Right renal cortex interstitium (tissue), 3 donors: ENCODE measurements at places on chromosomes 13 and 19.

DNA sequence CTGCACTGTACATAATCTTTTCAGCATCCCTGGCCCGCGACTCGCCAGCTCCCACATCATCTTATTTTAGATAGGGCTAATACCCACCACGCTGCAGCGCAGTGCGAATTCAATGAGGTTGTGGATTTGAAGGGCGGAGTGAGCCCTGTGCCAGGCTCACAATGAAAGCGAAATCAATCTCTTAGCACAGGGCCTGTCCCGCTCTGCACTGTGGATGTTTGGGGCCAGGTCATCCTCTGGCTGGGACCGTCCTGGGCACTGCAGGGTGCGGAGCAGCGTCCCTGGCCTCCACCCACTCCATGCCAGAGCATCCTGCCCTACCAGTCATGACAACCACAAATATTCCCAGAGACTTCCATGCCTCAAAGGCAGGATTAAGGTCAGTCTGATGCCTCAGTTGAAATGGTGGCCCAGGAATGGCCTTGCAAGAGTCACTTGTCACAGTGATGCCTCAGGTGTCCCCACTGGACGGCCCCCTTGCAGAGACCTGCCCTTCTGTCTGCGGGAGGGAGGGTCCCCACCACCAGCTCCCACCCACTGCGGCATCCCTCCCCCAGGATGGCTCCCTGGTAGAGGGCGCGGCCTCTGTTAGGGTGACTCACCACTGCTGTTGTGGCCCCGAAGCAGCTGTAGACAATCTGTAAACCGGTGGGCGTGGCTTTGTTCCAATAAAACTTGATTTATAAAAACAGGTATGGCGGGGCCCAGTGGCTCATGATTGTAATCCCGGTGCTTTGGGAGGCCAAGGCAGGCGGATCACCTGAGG, 5.6 kb downstream of the UHRF1 start:
- DNase-seq: no peak

- no peak for DNase-seq
Measured at GRCh38 chr13:27176470-27177410, 5.1 kb upstream of the USP12 start.

DNA sequence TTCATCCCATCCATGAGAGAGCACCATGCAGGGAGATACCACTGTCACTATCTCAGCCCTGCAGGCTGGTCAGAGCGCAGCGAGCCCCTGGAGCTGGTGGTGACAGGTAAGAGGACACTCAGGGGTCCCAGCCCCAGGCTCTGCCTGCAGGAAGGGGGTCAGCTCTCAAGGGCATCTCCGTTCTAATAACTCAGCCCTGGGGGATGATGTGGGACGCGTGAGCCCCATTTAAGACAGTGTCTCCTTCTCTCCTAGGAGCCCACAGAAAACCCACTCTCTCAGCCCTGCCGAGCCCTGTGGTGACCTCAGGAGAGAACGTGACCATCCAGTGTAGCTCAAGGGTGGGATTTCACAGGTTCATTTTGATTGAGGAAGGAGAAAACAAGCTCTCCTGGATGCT, 15.5 kb upstream of the KIR3DL3 start:
- DNase-seq: no peak

- DNase-seq: no peak
Measured at GRCh38 chr19:40530091-40530901, 46.4 kb upstream of the SHKBP1 start.

- DNase-seq: no peak
Measured at GRCh38 chr13:25232937-25233515, 54.3 kb downstream of the MTMR6 start.

DNA sequence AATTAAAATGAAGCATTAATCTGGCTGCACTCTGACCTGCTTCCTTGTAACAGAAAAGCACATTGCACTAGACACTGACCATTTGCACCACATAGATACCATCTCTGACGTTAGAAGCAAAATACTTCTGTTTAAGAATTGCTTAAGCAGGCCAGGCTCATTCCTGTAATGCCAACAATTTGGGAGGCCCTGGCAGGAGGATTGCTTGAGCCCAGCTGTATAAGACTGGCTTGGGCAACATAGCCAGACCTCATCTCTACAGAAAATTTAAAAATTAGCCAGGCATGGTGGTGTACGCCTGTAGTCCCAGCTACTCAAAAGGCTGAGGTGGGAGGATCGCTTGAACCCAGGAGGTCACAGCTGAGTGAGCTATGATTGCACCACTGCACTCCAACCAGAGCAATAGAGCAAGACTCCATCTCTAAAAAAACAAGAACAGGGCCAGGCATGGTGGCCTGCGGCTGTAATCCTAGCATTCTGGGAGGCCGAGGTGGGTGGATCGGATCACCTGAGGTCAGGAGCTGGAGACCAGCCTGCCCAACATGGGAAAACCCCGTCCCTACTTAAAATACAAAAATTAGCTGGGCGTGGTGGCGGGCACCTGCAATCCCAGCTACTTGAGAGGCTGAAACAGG, 7.0 kb upstream of the TLE6 start:
- DNase-seq: no peak

- DNase-seq: no peak
Measured at GRCh38 chr19:49997709-49998108, 27.5 kb downstream of the VRK3 start.

DNA sequence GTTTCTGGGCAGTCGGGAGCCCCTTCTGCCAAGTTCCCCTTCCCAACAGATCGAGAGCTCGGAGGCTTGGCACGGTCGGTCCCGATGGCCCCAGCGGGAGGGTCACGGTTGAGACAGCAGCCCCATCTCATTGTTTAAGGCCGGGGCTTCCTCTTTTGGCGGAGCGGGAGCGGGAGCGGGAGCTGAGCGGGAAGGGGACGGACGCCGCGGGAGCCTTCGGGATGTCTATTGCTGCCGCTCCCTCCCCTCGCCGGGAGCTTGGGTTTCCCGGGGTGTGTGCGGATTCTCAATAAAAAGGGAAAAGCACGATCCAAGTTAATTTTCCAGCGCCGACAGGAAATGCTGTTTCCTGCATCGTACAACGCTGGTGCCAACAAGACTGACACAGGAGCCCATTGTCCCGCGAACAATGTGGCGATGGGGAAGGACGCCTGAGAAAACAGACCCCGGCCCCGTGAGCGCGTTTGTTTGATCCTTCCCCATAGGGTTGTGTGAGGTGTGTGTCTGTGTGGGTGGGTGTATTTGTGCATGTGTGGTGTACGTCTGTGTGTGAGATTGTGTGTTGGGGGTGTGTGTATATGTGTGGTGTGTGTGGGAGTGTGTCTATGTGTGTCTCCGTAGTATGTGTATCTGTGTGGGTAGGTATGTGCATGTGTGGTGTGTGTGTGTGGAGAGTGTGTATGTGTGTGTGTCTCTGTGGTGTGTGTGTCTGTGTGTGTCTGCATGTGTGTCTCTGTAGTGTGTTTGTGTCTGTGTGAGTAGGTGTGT, 36.3 kb upstream of the FLT1 start:
- DNase-seq: no peak

GRCh38 chr19:29785955-29786589, 25.7 kb upstream of the CCNE1 start:
- DNase-seq: no peak

- no peak for DNase-seq
Measured at GRCh38 chr13:110759710-110760109, 46.2 kb downstream of the ING1 start.

- no peak for DNase-seq
Measured at GRCh38 chr13:54628383-54628782, 1599.8 kb downstream of the OLFM4 start.

DNA sequence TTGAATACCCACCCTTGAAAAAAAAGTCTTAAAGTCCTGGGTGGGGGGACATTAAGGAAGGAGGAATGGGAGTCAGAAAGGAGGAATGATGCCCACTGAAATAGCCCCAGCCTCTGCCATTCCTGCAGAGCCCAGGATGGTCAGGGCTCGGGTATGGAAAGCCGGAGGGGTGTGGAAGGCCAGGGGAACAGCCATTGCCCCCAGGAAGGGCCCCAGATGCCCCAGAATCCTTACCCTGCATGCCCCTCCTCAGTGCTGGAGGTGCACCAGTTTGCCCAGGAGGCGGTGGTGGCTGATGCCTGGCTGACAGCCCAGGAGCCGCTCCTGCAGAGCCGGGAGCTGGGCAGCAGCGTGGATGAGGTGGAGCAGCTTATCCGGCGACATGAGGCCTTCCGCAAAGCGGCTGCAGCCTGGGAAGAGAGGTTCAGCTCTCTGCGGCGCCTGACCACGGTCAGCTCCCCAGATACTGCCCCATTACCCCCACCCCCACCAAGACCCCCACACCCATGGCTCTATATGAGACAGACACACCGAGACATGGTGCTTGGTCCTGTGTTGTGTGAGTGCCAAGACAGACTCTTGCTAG, 10.7 kb upstream of the SHKBP1 start:
- DNase-seq: no peak

DNA sequence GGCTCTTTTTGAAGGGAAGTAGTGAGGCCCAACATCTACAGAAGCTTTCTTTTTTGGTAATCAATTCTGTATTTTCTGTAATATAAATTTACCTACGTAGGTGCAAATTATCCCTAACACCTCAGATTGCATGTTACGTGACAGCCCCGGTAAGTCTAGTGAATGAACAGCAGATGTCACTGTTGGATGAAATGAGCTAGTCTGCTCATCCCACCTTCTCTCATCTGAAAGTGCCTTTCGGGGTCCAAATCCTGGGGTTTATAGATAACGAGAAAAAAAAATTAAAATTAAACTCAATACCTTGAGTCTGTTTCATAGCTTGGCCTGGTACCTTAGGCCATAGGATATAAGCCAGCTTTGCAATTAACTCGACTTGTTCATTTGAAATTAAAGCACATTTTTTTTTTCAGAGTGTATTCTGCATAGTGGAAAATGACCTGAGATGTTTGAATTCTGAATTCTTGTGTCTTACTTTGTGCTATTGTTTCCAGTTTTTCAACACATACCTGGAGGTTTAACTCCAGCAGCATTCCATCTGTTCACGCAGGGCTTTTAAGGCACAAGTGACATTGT, 548.2 kb downstream of the GPC5 start:
- no peak for DNase-seq

- peak; percentile 32 for DNase-seq
Measured at GRCh38 chr13:62320129-62321108, 904.8 kb upstream of the PCDH20 start.
